ENCODE measurements at places on chromosomes 16 and 17.

DNA sequence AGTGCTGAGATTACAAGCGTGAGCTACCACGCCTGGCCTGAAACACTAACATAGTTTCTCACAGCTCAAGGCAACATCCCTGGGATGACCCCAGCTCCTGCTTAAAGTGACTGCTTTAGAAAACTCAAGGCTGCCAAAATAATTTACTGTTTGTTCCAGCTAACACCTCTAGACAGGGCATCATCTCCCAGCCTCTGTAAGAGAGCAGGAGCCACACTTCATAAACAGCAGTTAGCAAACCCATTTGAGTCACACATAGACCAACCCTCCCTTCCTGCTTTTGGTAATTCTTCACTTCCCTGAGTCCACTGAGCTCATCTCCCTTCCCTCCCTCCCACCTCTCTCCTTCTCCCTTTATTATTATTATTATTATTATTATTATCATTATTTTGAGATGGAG, 201.3 kb downstream of the XYLT1 start:
- no peak for DNase-seq

DNA sequence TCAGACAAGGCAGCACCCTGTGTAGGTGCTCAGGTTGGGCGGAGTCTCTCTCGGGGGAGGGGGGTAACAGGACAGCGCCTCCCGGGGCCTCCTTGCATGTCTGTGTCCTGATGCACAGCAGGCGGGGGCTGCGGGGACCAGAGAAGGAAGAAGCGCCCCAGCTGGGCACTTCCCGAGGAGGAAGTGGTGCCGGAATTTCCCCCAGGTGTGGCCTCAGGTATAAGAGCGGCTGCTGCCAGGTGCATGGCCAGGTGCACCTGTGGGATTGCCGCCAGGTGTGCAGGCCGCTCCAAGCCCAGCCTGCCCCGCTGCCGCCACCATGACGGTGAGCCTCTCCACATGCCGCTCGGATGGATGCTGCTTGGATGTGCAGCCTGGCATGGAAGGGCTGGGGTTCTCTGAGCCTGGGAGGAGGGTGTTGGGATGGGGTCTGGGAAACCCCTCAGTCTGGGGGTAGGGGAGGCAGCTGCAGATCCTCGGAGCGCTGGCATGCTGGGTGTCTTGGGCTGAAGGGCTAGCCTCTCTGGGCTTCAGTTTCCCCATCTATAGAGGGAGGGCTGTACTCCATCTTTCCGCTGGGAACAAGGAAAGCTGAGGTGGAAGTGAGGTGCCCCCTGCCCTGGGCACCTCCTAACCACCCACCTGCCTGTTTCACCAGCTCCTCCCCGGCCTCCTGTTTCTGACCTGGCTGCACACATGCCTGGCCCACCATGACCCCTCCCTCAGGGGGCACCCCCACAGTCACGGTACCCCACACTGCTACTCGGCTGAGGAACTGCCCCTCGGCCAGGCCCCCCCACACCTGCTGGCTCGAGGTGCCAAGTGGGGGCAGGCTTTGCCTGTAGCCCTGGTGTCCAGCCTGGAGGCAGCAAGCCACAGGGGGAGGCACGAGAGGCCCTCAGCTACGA, at the start of gene IL17C:
Gene IL17C, plus strand, starts transcription at position 250 of the 908 bp plus-strand sequence. Its CDS starts 70 bp downstream, at position 320.
- peak; percentile 56 for DNase-seq

DNA sequence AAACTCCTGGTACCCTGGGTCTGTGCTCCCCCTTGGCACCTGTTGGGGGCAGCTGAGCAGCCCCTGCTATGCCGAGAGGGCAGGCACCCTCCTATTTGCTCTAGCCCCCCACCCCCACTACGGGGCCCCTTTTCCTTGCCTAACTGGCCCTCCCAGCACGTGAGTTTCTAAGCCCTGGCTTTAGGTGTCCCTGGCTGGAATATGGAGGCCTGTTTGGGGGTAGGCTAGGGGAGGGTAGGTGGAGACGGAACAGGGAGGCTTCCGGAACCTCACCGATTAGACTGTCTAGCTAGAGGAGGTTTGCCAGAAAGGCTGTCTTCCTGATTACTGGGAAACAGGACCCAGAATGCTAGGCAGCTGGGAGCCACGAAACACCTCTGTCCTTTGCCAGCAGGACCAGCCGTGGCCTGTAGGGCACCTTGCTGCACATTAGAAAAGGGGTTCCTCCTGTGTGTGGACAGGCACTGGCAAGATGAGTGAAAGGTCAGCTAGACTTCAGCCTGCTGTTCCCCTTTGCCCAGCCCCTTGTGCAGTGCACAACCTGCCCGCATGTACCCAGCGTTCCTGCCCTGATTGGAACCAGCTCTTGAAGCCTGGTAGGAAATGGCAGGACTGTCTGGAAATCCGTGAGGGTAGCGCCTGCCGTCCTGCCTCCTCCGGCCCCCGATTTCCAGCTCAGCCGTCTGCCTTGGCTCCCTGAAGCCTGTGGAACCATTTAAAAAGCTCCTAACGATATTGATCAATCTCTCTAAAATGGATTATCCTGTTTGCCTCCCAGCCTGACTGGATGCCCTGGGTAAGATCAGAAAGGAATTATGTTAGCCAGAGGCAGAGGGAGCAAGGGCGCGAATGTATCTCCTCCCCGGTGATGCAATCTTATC, 83.4 kb upstream of the GSE1 start:
- no peak for DNase-seq

DNA sequence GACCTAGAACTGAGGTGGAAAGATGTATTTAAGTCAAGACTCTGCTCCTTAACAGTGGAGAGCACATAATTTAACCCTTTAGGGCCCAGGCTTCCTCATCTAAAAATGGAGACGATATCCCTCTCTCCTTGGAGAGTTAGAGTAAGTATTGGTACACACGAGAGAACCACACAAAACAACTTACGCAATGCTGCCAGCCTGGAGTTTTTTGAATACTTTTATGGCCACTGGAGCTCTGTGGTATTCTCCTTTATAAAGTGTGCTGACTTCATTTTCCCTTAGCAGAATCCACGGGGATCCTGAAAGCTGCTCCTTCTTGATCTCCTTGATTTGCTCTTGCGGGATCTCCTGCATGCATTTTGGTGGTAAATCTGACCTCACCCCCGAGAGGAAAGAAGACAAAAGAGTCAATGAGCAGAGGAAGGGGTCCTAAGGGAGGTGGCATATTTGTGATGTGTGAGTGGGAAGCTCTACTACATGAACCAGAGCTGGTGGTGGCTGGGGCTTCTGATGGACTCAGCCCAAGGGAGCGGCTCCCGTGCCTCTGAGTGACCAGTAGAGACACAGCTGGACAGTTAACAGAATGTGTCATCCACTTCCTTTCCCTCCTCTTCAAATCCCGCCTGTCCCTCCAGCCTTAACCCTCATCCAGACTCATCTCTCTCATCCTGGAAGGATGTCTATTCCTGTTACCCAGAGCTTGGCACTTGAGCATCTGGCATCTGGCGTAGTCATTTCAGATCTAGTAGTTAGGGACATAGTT, 9.4 kb downstream of the MLKL start:
- DNase-seq: no peak

DNA sequence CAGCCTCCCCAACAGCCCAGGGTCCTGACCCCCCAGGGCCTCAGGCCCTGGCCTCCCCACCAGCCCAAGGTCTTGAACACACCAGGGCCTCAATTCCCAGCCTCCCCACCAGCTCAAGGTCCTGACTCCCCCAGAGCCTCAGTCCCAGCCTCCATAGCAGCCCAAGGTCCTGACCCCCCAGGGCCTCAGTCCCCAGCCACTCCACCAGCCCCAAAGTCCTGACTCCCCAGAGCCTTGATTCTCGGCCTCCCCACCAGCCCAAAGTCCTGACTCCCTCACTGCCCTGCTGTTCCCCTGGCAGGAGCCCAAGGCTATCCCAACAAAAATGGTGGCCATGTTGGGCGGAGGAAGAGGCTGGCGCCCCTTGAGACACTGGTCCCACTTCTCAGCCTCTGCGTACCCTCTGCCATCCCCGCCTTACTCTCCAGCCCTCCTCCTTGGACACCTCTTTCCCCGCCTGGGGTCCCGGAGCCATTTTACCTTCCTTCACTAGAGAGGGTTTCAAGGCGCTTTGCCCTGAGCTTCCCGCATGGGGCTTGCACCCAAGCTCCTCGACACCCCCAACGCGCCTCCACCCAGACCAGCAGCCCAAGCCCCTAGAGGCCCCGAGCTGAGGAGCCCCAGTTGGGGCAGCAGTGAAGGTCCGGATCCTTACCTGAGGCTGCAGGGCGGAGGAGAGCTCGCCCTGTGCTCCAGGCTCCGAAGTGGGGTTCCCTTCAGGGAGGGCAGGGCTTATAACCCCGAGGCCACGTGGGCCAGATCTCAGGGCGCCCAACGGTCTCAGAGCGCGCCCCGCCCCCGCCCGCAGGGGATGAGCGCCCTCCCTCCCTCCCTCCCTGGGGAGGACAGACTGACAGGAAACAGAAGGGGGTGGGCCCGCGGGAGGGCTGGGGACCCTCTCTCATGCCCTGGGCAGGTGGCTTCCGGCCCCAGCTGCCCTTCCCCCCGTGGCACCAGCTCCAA, 3.5 kb upstream of the TSPOAP1 start:
- DNase-seq: peak; percentile 88

- DNase-seq: no peak
These were observed 742.8 kb upstream of the SOX9 start for GRCh38 chr17:71378036-71378435.

- no peak for DNase-seq
These were observed 260.8 kb upstream of the PSMD7 start for GRCh38 chr16:74035816-74036215.

GRCh38 chr16:3961449-3961849, 80.9 kb upstream of the CREBBP start:
- DNase-seq: no peak

GRCh38 chr17:3935140-3935542, 18.9 kb upstream of the P2RX1 start:
- no peak for DNase-seq

DNA sequence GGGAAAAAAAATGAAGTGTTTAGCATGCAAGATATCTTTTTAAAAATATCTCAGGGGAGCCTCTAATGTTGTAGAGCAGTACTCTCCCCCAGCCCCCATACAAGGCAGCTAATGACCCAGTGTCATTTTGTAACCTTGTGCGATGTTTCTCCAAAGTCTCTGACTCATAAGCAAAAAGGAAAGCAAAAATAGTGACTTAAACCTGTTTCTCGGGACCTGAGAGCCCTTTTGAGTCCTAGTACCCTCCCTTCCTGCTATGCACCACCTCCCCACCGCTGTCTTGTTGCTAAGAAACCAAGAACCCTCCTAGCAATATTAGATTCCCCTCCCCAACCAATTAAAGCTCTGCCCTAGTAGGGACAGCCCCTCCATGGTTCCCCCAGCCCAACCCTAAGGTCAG, 2.8 kb downstream of the MYCBPAP start:
- no peak for DNase-seq

DNA sequence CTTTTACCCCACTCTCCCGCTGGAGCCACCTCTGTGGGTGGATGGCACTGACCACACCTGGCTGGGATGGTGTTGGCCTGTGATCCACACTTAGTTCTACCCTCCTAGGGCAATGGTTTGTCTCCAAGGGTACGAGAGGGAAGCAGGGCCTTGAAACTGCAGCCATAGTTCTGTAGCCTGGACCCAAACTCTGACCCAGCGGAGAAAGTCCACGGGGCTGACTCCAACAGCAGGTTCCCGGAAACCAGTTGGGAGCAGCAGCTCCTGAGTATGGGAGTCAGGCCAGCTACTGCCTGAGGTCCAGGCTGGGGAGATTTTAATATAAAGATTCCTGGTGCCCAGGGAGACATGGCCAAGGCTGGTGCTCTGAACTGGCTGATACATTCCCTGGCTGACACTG, 23.6 kb upstream of the MTSS2 start:
- no peak for DNase-seq

DNA sequence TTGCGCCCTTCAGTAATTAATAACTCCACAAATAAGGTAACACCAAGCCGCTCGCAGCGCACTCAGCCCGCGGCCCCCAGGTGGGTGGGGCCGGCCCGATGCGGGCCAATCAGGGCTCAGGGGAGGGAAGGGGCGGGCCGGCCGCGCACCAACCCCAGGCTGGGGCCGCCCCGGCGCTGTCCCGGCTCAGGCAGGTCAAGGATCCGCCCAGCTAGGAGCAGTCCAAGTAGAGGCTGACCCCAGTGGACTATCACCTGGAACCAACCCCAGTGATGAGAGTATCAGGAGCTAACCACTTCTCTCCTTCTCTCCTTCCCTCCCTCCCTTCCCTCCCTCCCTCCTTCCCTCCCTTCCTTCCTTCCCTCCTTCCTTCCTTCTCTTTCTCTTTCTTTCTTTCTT, 110.8 kb downstream of the C16orf78 start:
- no peak for DNase-seq

GRCh38 chr17:19531780-19532501, 1.7 kb upstream of the SLC47A1 start:
- DNase-seq: no peak

DNA sequence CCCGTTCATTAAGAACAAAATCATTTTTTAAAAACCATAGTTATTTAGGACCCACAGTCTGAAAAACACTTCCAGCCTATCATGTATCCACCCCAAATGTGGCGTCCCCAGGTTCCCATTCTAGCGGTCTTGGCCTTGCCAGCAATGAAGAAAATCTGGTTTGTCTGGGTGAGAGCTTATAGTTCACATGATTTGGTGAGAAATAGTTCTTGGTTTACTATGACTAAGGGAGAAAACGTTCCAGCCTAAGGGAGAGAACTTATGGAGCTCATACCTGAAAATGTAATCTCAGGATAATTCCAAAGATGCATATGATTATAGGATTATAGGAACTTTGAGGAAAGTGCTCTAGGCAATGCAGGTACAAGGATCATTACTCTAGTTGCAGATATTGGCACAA, 4.8 kb downstream of the MARVELD3 start:
- DNase-seq: no peak

- no peak for DNase-seq
These were observed at the start of gene EXOC3L1 for GRCh38 chr16:67190041-67190440. Gene EXOC3L1 (minus strand): TSS chr16:67190136. CDS start chr16:67189676, 460 bp downstream.

GRCh38 chr17:17994271-17995069, 21.8 kb downstream of the DRC3 start:
- DNase-seq: no peak

DNA sequence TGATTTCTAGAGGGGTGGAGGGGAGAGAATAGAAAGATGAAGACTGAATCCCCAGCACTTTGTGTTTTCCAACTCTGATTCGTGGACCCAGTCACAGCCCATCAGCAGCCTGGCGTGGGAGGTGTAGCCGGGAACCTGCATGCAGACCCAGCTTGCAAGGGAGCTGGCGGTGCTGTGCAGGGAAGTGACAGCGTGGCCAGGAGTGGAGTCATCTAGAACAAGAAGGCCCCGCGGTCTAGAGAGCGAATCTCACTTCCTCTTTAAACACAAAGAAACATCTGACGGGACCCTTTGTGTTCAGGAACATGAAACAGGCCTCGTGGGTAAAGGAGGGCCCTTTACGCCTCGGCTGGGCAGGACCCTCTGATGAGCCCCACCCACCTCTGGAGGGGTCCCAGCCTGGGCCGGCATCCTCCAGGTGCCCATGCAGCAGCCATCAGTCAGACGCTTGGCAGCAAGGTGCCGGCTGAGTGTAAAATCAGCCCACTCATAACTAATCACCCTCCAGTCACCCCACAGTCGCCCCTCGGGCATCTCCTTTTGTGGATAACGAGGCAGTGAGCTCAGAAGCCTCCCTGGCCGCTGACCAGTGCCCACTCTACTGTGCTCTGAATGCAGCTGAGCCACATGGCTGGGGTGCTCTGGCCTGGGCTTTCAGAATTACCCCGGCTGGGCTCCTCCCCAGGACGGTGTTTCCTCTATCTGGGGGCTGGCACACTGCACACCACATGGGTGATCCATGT, 4.4 kb downstream of the SNAI3 start:
- DNase-seq: peak; percentile 79
